ENCODE measurements at places on chromosomes 5 and 9.

- H3K36me3 ChIP-seq = no peaks in the 10 kb centered on the region
- peaks cover 6% of the 10 kb centered on the region for H3K4me1 ChIP-seq
- no peak for DNase-seq
Measured at GRCh38 chr5:173247041-173247440, 12.0 kb upstream of the NKX2-5 start.

GRCh38 chr5:57193757-57194413 is 20.0 kb downstream of the GPBP1 start:
- H3K27ac ChIP-seq = no peak overlapping the region
- no peak for DNase-seq
- H3K27me3 ChIP-seq = no peaks in the 10 kb centered on the region

GRCh38 chr9:13213337-13213736 is 66.2 kb downstream of the MPDZ start:
- no peaks in the 10 kb centered on the region for H3K27me3 ChIP-seq
- no peak overlapping the region for H3K4me3 ChIP-seq
- H3K27ac ChIP-seq = no peak overlapping the region
- no peaks in the 10 kb centered on the region for H3K36me3 ChIP-seq
- H3K4me1 ChIP-seq = no peaks in the 10 kb centered on the region

DNA sequence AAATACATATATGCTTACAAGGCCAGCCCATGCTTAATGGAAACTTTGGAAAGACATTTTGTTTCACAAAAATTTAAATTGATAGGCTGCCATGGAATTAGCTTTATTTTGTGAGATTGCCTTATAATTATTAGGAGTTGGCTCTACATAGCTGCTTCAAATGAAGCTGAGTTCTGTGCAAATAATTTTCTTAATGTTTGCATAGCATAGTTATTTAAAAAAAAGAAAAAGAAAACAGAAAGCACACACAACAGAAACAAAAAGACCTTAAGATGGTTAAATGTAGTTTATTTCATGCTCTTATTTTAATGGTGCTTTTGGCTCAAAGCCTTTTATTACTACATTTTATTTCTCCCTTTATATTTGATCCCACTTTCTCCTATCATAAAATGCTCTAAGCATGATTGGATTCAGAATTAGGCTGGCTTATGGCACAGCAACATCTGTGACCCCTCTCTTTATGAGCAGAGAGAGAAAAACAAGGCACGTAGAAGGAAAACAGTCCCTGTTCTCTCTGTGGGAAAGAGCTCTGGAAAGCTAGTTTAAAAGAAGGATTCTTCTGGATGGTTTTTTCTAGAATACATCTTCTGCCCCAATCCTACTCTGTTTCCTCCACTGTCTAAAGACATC is 530.5 kb downstream of the NTRK2 start:
- H3K36me3 ChIP-seq = peaks cover 3% of the 10 kb centered on the region
- no peak overlapping the region for H3K27ac ChIP-seq
- peaks cover 2% of the 10 kb centered on the region for H3K4me1 ChIP-seq
- no peak for DNase-seq
- H3K27me3 ChIP-seq = no peaks in the 10 kb centered on the region

DNA sequence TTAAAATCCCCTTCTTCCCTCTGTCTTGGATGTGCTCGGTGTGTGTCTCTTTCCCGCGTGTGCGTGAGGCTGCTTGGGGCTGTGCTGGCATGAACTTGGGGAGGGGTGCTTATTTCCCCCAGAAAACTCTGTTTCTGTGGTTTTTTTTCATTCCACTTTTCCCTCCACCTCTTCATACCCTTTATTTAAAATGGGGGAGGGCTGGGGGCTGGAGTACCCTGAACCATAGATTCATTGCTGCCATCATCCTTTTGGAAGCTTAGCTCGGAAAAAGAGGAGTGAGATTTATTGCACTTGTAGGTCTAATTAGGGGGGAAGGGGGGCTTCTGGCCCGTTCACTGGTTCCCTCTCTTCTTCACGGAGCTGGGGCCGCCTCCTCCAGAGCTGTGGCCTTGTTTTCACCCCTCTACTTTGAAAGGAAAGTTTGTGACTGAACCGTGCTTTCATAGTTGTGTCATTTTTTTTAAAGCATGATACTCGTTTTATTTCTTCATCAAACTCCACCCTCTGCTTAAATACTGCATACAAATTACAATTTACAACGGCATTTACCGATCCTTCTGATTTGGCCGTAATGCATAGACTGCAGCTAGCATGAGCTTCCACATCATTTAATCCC is 2.9 kb downstream of the NR2F1 start:
- no peaks in the 10 kb centered on the region for H3K36me3 ChIP-seq
- DNase-seq = no peak
- peak overlapping the region; percentile 70 for H3K4me3 ChIP-seq
- peaks cover 20% of the 10 kb centered on the region for H3K27me3 ChIP-seq
- H3K27ac ChIP-seq = no peak overlapping the region

- H3K4me3 ChIP-seq = no peak overlapping the region
- H3K27ac ChIP-seq = no peak overlapping the region
- no peak for DNase-seq
- peaks cover 3% of the 10 kb centered on the region for H3K27me3 ChIP-seq
- no peaks in the 10 kb centered on the region for H3K4me1 ChIP-seq
Measured at GRCh38 chr9:107059220-107059619, 196.3 kb downstream of the ZNF462 start.

DNA sequence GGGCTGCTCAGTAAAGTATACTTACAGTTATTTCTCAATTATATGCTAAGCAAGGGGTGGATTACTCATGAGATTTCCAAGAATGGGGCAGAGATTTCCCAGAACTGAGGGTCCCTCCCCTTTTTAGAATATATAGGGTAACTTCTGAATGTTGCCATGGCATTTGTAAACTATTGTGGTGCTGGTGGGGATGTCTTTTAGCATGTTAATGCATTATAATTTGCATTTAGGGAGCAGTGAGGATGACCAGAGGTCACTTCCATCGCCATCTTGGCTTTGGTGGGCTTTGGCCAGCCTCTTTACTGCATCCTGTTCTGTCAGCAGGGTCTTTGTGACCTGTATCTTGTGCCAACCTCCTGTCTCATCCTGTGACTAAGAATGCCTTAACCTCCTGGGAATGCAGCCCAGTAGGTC is 35.5 kb downstream of the TTC1 start:
- DNase-seq = no peak
- no peak overlapping the region for H3K4me3 ChIP-seq
- no peak overlapping the region for H3K27ac ChIP-seq

DNA sequence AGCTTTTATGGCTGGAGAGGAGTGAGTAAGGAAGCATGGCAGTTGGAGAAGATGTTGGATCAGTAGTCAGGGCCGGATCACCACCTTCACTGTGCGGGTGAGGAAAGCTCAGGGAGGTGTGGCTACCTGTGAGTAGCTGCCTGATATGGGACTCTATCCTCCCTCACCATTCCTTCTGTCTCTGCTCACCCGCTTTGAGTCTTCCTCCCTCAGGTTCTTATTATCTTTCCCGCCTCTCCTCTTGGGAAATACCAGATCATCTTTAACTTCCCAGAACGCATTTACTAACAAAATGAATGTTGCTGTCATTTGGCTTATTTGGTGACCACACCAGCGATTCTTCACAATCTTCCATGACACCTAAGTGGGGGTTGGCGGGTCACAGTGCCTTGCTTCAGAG is 140.7 kb upstream of the GPR151 start:
- DNase-seq = no peak
- H3K4me3 ChIP-seq = no peak overlapping the region
- no peaks in the 10 kb centered on the region for H3K27me3 ChIP-seq
- H3K27ac ChIP-seq = peak overlapping the region; percentile 10

- H3K4me3 ChIP-seq = no peak overlapping the region
- peaks cover 56% of the 10 kb centered on the region for H3K4me1 ChIP-seq
- H3K27ac ChIP-seq = peak overlapping the region; percentile 48
- no peaks in the 10 kb centered on the region for H3K36me3 ChIP-seq
- peaks cover 4% of the 10 kb centered on the region for H3K27me3 ChIP-seq
- no peak for DNase-seq
Measured at GRCh38 chr5:150511578-150512367, 3.8 kb downstream of the NDST1 start.

DNA sequence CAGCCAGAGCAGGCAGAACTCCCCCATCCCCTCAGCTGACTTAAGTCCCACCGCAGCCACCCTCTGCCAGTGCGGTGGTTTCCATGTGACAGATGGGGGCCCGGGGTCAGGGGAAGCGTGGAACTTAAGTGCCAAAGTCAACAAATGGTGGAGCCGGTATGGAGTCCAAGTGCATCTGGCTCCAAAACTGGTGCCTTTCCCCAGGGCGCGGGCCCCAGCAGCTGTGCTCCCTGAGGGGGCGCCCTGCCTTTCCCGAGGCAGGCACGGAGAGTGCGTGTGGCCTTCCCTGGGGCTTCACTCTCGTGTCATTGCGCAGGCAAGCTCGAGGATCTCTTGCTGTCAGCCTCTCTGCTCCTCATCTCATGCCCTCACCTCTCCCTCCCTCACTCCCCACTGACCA is 33.8 kb downstream of the SLC46A2 start:
- no peak overlapping the region for H3K4me3 ChIP-seq
- no peaks in the 10 kb centered on the region for H3K36me3 ChIP-seq
- H3K4me1 ChIP-seq = peaks cover 32% of the 10 kb centered on the region
- peaks cover 7% of the 10 kb centered on the region for H3K27me3 ChIP-seq
- H3K27ac ChIP-seq = no peak overlapping the region

DNA sequence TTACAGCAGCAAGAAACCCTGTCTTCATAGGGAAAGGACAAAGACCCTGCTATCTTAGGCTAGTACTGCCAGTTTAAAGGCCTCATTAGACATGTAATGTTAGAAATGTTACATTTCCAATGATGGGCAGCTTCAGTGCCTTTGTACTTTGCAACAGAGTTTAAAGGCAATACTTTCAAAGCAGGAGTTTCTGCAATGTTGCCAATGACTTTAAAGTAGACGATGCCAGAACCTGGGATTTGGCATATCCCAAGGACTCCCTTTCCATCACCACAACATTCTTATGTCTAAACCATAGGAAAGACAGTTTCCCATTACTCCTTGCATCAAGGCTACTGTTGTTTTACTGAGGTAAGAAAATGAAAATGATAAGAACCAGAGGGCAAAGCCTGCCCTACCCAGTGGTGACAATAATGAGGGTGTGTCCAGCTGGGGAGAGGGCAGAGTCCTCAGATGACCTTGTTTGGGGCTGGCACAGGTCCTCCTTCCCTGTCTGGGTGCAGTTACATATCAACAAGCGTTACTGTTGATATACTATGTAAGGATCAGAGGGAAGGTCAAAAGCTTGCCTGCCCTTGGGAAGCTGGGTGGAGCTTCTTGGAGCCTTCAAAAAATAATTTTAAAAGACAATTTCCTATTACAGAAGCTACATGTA is 27.5 kb upstream of the MLANA start:
- no peak for DNase-seq
- no peak overlapping the region for H3K4me3 ChIP-seq
- peaks cover 1% of the 10 kb centered on the region for H3K27me3 ChIP-seq
- H3K27ac ChIP-seq = no peak overlapping the region

- DNase-seq = no peak
- H3K4me1 ChIP-seq = peaks cover 20% of the 10 kb centered on the region
- peaks cover 14% of the 10 kb centered on the region for H3K36me3 ChIP-seq
- H3K27me3 ChIP-seq = peaks cover 11% of the 10 kb centered on the region
- H3K27ac ChIP-seq = peak overlapping the region; percentile 59
Measured at GRCh38 chr5:3202570-3202969, 393.1 kb upstream of the IRX1 start.

DNA sequence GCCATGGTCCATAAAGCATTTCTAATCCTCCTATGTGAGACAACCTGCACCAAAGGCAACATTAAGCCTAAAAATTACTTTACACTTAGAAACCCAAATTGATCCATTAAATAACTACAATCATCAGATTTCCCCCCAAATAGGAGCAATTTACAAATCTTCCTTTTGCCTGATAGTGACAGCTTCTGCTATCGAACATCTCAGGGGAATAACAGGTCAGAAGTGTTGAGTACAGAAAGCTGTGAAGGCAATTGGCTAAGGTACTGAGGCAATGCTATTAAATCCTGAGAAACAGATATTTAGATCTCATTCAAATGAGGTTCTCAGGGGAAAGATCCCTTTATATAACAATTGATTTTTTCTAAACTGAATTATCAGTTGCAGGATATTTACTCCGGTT is 141.1 kb downstream of the PIK3R1 start:
- H3K4me3 ChIP-seq = peak overlapping the region; percentile 25
- peaks cover 32% of the 10 kb centered on the region for H3K4me1 ChIP-seq
- H3K36me3 ChIP-seq = peaks cover 5% of the 10 kb centered on the region
- DNase-seq = no peak

GRCh38 chr9:24333629-24334028 is 212.1 kb downstream of the IZUMO3 start:
- DNase-seq = no peak
- H3K4me1 ChIP-seq = peaks cover 8% of the 10 kb centered on the region
- H3K27me3 ChIP-seq = no peaks in the 10 kb centered on the region

DNA sequence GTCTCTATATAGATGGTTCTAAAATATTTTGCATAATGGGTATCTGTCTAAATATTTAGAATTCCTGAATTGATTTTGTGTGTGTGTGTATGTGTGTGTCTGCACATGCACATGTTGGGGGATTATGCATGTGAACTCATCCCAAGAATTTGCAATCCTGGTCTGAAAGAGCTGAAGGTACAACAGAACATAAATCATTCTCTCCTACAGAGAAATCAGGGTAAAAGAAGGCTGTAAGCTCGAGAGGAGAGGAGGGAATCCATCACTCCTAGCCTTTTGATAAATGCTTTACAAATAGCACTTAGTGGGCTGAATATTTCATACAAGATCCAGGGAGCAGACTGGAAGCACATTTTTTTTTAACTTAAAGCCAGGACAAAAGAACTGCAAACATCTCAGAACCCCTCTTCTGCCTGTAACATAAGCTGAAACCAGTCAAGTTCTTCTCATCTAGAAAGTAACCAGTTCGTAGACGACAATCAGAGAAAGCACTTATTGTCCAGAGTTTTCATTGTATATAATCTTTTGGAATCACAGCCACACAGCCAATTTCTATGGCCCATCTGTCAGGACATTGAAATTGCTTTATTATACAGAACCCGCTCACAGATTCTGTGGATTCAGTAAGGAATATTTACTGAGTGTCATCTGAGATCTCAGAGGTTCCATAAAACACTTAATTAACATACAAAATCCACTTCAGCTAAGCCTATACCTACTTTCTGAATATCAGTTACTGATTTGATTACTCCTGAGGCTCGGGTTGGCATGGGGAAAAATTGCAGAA is 541.4 kb upstream of the ZNF462 start:
- H3K27me3 ChIP-seq = peaks cover 1% of the 10 kb centered on the region
- H3K27ac ChIP-seq = peak overlapping the region; percentile 64
- no peaks in the 10 kb centered on the region for H3K36me3 ChIP-seq
- peak overlapping the region; percentile 30 for H3K4me3 ChIP-seq
- H3K4me1 ChIP-seq = peaks cover 9% of the 10 kb centered on the region

GRCh38 chr9:108153416-108153815 is 663.8 kb upstream of the KLF4 start:
- H3K36me3 ChIP-seq = no peaks in the 10 kb centered on the region
- no peak overlapping the region for H3K27ac ChIP-seq
- DNase-seq = no peak
- no peaks in the 10 kb centered on the region for H3K27me3 ChIP-seq
- H3K4me1 ChIP-seq = no peaks in the 10 kb centered on the region
- H3K4me3 ChIP-seq = no peak overlapping the region

DNA sequence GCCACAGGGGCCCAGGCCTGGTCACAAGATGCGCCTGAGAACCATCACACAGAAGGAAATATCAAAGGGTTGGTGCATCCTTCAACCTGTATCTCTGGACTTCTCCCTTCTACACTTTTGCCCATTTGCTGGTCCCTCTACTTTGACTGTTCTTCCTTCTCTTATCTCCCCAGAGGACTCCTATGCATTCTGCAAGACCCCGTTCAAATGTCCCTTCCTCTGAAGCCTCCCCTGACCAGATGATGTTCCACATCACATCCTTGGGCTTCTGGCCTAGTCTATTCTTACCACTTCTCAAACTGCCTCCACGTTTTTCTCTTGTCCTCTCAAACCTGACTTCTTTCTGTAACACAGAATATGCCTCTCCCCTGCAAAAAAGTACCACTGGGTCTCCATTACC is 34.3 kb downstream of the STK10 start:
- no peak overlapping the region for H3K27ac ChIP-seq
- peaks cover 14% of the 10 kb centered on the region for H3K36me3 ChIP-seq
- H3K4me1 ChIP-seq = peaks cover 9% of the 10 kb centered on the region
- H3K27me3 ChIP-seq = peaks cover 4% of the 10 kb centered on the region
- DNase-seq = no peak
